ENCODE measurements at places on chromosomes 5 and 9.
A peak's percentile ranks its signal among the peaks of the same experiment; 100 is the strongest.

DNA sequence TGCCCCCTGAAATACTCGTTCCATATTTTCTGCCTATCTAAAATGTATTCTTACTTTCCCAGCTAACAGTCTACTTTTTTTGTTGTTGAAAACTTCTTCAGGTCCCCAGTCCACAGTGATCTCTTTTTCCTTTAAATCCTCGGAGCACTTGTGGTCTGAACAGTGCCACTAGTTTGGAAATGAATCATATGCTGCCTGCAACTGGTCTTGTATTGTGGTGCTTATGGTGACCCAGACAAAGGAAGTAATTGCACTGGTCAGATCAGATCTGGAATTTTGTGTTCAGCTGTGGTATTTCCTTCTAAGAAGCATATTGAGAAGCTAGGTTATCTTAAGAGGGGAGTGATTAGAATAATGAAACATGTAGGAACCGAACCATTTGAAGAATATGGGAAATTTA, 2.9 kb downstream of the UNC13B start:
- no peak for DNase-seq

DNA sequence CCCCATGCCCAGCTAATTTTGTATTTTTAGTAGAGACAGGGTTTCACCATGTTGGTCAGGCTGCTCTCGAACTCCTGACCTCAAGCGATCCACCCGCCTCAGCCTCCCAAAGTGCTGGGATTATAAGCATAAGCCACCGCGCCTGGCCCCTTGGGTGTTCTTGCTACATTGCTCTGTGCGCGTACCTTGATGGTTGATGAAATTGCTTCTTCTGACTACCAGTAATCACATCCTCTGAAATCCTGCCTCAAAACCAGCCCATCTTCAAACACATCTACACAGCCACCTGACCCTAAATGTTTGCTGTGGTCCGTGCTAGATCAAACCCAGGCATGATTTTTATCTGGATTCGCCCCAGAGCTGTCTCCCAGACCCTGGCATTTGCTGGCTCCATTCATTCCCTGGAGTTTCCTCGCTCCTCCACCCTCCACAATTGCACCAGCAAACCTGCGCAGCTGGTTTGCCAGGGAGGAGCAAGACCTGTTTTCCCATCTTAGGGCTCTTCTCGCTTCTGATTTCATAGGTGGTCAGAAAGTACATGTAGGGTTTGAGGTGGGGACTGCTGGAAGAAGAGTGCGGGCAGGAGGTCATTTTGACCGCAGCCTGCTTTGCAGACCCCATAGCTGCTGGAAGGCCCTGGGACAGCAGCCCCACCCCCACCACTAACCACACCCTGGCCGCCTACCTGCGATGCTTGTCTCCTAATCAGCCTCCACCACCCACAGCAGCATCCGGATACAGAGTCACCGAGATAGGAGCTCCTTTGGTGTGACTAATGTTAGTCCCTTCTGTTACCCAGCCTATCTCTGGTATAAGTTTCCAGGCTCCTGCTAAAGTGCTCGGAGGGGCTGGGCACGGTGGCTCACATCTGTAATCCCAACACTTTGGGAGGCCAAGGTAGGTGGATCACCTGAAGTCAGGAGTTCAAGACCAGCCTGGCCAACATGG, 22.7 kb downstream of the SWI5 start:
- DNase-seq: no peak

GRCh38 chr9:77750284-77750683, 102.2 kb upstream of the GNA14 start:
- no peak for DNase-seq

- peak; percentile 86 for DNase-seq
Measured at GRCh38 chr5:177403792-177404640, 3.6 kb upstream of the PFN3 start.

DNA sequence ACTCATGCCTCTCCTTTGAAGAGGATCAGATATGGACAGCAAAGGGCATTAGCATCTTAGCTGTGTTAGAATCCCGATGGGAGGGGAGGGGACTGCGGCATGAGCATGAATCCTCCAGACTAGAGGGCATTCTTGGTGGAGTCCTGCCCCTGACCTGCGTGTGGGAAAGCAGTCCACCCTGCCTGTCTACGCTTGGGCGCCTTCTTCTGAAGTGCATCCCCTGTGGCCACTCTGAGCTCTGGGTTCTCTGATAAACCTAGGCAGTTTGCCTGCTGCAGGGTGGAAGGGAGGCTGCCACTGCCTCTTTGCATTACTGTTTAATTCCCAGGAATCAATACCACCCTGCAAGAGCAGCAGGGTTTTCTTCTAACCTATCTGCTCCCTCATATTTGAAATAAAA, 169.3 kb downstream of the INSYN2B start:
- no peak for DNase-seq

All from inflammatory macrophage (primary cell).